ENCODE measurements at places on chromosomes 1 and 21. TPM values are rescaled to one million over a fixed set of nuclear protein-coding genes. Genes with fewer than 3 reads are reported as not detected.

The KNCN gene
- not detected for total RNA-seq

The C1orf50 gene
- 5.1 TPM for total RNA-seq

The CD84 gene
- total RNA-seq = 5.3 TPM

The TDRD5 gene
- total RNA-seq = 1.1 TPM

The EPHA2 gene
- total RNA-seq = 11.3 TPM

The MATN1 gene
- total RNA-seq = 0.85 TPM

The RIPPLY3 gene
- total RNA-seq = not detected

The MEF2D gene
- 10.0 TPM for total RNA-seq

DNA sequence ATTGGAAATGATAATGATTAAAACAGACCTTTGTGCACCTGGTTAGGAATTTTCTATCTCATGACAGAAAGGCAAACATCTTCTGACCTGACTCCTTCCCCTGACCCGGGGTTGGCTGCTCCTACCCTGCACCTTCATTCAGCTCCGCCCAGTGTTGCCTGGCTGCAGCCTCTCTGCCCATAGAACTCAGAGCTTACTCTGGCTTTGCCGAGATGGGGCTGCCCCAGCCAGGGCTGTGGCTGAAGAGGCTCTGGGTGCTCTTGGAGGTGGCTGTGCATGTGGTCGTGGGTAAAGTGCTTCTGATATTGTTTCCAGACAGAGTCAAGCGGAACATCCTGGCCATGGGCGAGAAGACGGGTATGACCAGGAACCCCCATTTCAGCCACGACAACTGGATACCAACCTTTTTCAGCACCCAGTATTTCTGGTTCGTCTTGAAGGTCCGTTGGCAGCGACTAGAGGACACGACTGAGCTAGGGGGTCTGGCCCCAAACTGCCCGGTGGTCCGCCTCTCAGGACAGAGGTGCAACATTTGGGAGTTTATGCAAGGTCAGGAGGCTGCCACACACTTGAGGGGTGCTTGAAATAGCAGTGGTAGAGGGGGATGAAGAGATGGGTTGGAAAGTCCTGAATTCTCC is at the start of gene DIO1:
TSS of gene DIO1 (plus strand) at position 189 of the 638 bp plus-strand sequence. CDS start at position 213, 24 bp downstream.
- no peak for DNase-seq

DNA sequence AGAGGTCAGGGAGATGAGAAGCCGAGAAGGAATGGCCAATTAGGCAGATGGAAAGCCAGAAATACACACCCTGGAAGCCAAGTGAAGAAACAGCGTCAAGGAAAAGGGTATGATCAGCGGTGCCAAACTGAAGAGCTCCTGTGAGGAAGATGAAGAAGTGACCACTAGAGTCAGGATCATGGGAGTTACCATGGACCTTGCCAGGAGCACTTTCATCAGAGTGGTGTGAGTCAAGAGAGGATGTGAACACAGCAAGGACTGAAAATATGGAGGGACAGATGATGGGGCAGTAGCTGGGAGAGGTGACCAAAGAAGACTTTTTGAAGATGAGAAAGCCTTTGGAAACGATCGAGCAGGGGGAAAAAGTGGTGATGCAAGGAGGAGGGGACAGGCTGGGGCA is 50.4 kb downstream of the CD34 start:
- DNase-seq = no peak

GRCh38 chr1:65495137-65495536 is 74.7 kb downstream of the LEPR start:
- DNase-seq = no peak

GRCh38 chr21:26800970-26801431 is 44.2 kb downstream of the ADAMTS1 start:
- DNase-seq = no peak

GRCh38 chr1:82153272-82153629 is 352.5 kb downstream of the ADGRL2 start:
- no peak for DNase-seq

DNA sequence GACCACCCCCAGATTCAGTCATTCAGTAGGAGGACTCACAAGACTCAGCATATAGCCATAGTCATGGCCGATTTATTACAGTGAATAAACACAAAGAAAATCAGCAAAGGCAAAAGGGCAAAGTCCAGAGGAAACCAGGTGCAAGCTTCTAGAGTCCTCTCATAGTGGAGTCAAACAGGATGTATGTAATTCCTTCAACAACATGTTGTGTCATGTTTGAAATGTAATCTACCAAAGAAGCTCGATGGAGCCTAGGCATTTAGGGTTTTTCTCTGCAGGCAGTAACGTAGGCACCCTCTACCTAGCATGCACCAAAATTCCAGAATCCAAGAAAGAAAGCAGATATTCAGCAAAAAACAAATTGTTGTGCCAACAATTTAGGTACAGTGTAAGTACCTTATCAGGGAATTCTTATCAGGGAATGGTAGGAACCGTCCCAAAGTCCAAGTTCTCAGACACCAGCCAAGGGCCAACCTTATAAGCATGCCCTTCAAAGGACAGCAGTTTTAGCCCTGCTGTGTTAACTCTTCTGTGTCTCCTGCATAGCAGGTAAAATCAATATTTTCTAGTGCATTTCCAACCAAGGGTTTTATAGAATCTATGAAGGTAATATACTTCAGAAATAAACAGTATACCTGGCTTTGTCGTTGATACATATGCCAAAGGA is 16.1 kb upstream of the SLAMF6 start:
- DNase-seq = no peak
